ENCODE measurements at places on chromosomes 7 and 10. TPM values are rescaled to one million over a fixed set of nuclear protein-coding genes. Genes with fewer than 3 reads are reported as not detected.

ITPRID1 gene
- not detected for total RNA-seq

UNCX gene
- total RNA-seq, result not detected

GATA3 gene
- total RNA-seq, result not detected

DNA sequence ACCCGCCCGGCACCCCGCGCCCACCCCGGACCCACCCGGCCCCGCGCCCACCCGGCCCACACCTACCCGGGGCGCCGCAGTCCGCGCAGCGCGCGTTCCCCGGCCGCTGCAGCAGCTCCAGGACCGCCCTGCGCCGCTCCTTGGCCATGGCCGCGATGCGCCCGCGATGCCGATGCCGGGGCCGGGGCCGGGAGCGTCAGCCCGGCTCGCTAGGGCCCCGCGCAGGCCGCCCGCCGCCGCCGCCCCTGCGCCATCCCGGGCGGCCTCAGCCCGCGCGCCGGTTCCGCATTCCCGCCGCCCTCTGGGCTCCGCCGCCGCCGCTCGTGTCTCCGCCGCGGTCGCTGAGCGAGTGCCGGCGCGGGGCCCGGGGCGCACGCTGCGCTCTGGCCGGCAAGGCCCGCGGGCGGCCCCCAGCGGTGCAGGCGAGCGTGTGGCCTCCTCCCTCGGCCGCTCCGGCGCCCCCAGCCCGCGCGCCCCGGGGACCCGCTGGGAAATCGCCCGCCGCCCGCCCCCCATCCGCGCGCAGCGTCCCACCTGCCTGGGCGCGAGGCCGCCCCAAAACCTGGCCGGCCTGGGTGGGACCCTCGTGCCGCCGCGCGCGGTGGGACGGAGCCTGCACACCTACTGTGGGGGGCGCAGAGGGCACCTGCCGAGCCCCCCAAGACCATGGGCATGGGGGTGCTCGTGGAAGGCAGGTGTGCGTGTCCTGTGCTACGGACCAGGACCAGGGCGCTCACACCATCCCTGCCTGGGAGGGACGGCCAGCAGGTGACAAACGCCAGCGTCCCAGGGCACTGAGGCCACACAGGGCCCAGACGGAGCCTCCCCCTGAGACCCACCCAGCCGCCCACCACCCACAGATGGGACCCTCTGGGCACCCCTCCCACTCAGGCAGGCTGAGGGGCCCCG is at the start of gene ADAP1:
Gene ADAP1 (minus strand): TSS at position 351 of the 909 bp plus-strand sequence. CDS start 203 bp downstream, at position 148.
- DNase-seq, result peak; percentile 81

DNA sequence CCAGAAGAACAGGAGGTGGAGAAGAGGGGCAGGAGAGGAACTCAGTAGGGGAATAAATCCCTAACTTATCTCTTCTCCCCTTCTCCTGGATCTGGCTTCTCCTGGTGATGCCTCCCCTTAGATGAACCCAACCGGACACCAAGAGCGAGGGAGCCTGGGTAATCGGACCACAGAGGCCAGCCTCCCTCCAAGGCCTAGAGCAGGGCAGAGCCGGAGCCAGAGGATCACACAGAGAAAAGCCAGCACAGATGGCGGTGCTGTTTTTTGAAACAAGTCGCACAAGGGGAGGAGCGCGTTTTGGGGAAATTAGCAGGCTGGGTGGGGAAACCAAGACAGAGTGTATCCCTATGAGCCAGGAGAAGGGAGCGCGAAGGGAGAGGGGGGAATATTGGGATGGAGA is 4.9 kb upstream of the SRRM3 start:
- no peak for DNase-seq
